T-helper 1 cell (primary cell): ENCODE measurements at places on chromosomes 5 and 9.

DNA sequence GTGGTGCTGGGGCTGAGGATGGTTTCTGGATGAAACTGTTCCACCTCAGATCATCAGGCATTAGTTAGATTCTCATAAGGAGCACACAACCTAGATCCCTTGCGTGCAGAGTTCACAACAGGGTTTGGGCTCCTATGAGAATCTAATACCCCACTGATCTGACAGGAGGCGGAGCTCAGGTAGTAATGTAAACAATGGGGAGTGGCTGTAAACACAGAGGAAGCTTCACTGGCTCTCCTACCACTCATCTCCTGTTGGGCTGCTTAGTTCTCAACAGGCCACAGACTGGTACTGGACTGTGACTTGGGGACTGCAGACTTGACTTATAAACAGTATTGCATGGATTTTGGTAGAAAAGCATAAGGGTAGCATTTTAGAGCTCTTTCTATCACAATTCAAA is 870.7 kb upstream of the CDH10 start:
- no peak for DNase-seq

DNA sequence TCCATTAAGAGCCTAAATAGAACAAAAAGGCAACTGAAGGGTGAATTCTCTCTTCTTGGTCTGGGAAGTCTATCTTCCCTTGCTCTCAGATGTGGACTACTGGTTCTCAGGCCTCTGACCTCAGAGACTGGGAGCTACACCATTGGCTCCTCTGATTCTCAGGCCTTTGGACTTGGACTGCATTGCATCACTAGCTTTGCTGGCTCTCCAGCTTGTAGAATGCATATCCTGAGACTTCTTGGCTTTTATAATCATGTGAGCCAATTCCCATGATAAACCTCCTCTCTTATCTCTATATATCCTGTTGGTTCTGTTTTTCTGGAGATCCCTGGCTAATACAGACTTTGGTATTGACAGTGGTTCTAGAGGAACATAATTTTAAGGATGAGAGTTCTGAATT is 89.8 kb downstream of the PSAT1 start:
- no peak for DNase-seq

DNA sequence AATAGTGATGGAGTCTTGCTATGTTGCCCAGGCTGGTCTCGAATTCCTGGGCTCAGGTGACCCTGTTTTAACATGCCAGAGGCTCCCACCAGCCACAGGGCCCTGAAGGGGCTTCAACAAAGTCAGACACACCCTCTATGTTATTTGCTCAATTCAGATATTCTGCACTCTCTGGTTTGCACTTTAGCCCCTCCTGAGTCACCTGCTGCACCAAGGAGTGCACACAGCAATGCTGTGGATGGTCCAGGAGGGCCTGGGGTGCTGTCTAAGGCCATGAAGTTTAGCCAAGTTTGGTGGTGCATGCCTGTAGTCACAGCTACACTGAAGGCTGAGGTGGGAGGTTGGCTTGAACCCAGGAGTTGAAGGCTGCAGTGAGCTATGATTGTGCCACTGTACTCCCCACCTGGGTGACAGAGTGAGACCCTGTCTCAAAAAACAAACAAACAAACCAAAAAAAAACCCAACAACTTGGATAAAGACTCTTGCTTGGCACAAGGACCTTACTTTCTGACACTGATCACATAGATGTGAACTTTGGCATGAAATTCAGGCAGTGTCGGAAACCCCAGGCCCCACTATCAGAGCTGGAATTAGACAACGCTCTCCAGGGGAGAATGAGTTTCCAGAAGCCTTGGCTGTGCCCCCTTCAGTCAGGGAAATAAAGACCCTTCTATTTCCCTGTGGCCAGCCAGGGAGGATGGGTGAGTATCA is 39.7 kb upstream of the CDKN2AIPNL start:
- DNase-seq: no peak

DNA sequence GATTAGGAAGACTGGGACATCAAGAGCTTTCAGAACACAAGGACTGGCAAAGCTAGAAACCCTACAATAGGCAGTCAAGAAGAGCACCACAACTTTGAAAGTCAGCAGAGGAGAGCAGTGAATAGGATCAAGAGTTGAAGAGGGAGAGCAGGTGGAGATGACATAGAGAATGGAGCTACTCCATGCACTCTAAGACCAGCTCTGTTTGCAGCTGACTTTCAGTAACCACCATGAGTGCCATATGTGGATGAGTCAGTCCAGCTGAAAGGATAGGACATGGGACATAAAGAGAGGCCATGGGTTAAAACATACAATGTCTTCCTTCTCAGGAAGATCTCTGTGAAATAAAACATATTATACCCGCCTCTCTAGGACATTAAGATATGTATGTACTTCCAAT is 289.1 kb upstream of the KLF4 start:
- DNase-seq: no peak

GRCh38 chr9:38039907-38040682 is 28.9 kb downstream of the SHB start:
- no peak for DNase-seq

DNA sequence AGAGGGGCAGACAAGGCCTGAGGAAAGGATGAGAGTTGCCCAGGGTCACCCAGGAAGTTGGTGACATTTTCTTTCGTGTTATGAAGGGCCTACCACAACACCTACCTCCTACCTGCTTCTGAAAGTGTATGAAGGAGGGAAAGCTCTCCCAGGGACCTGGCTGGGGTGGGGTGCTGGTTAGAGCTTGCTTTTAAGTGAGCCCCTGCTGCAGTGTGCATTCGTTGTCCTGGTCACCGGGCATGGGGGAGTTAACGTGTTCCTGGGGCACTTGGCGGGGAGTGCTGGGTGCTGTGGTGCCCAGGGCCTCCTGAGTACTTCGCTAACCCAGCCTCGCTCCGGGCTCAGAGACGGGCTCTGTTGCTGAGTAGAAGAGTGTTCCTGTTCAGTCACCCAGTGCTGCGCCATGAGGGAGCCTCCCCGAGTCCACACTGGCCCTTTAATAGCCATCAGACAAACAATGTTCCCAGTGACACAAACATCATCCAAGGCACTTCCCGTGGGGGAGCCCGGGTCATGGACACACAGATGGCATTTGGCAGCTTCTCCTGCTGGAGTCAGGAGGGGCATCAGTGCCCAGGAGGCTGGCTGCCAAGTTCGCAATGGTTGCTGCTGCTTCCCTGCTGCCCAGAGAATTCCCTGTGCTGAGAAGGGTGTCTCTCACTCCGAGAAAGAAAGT is 85.7 kb downstream of the AMBP start:
- DNase-seq: no peak

- DNase-seq: no peak
These were observed 27.2 kb downstream of the C9orf152 start for GRCh38 chr9:110180511-110181434.

- DNase-seq: no peak
These were observed 1425.4 kb downstream of the FOXD4L5 start for GRCh38 chr9:63859475-63860215.

GRCh38 chr9:35162605-35163315 is 951 bp downstream of the UNC13B start:
- no peak for DNase-seq

- no peak for DNase-seq
These were observed 86.8 kb downstream of the PTPRD start for GRCh38 chr9:10525972-10526371.

GRCh38 chr9:93634311-93635185 is 58.2 kb downstream of the PHF2 start:
- DNase-seq: no peak

- DNase-seq: no peak
These were observed 21.5 kb downstream of the SECISBP2 start for GRCh38 chr9:89339807-89340206.
